ENCODE measurements at places on chromosomes 12 and 14.

GRCh38 chr14:54211551-54212308, 185.1 kb upstream of the CDKN3 start:
- DNase-seq = no peak

DNA sequence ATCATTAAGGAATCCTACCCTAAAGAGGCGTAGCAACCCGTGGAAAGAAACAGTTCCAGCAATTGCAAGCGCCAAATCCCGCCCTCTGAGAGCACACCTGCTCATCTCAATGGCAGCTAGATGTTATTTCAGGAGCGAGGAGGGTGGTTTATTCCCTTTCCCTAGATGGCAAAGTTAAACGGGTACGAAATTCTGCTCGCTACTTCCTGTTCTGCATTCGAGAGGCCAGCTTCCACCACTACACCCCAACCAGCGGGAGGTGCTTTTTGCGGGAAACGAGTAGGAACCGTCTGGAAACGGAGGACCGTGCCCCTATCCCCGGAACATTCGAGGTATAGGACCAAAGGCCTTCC, 536 bp downstream of the VPS29 start:
- peak; percentile 38 for DNase-seq

- no peak for DNase-seq
These were observed 103.3 kb upstream of the CRY1 start for GRCh38 chr12:107196681-107197080.

GRCh38 chr12:126681676-126682075, 1585.3 kb upstream of the TMEM132C start:
- no peak for DNase-seq

- DNase-seq = no peak
These were observed 247.0 kb downstream of the SLC41A2 start for GRCh38 chr12:104710940-104711689.
